HT1080 (cell line): ENCODE measurements at places on chromosomes 5 and 9.

- no peak for DNase-seq
Measured at GRCh38 chr5:83277154-83277553, 194.4 kb upstream of the VCAN start.

DNA sequence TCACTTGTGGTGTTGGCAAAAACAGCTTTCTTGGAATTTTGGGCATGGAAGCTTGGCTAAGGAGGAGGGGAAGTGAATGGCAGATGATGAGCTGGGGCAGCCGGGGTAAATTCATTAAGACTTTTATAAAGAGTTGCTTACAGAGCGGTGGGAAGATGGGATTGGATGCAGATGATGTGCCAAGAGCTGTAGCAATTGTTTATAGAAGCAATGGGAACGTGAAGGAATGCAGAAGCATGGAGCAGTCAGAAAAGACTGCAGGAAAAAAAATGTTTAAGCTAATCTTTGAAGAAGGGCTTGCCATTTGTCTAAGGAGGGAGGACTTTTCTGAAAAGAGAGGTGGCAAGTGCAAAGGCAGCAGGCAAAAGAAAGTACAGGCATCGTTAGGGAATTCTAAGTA is 86.6 kb upstream of the SHISAL2B start:
- DNase-seq = no peak

DNA sequence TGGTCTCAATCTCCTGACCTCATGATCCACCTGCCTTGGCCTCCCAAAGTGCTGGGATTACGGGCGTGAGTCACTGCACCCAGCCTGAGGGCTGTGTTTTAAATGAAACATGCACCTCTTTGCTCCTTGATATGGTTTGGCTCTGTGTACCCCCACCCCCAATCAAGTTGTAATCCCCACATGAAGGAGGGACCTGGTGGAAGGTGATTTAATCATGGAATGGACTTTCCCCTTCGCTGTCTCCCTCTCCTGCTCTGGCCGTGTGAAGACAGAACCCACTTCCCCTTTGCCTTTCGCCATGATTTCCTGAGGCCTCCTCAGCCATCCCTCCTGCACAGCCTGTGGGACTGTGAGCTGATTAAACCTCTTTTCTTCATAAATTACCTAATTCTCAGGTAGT is 12.5 kb upstream of the NOTCH1 start:
- no peak for DNase-seq

DNA sequence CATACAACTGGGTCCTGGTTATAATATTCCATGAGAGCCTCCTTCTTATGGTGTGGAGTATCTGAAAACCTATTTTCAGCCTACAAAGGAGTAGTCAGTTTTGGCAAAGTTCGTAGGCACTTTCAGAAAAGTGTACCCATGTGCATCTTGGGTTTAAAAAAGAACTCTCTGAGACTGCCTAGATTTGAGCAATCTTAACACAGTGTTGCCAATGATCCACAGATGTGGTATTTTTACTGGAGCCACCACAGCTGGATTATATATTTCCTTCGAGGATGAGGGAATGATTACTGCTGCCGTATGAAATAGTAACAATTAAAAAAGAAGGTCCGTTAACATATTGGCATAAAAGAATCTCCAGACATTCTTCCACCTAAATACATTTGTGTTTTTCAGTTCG is 1.1 kb downstream of the PALM2AKAP2 start:
- no peak for DNase-seq

DNA sequence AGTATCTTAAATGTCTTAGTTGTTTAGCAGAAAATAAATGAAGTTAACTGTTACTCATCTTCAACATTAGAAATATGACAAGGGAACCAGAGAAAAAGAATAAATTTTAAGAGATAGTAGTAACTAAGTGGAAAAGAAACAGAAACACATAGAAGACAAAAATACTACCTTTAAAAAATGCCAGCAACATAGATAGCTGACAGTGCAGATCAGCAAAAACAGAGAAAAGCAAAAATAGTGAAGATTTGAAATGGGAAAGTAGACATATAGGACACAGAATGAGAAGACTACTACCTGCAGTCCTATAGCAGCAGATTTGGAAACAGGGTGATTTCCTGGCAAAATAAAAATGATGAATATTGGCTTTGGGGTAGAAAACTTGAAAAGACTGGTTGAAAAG is 48.5 kb downstream of the ICE1 start:
- no peak for DNase-seq

DNA sequence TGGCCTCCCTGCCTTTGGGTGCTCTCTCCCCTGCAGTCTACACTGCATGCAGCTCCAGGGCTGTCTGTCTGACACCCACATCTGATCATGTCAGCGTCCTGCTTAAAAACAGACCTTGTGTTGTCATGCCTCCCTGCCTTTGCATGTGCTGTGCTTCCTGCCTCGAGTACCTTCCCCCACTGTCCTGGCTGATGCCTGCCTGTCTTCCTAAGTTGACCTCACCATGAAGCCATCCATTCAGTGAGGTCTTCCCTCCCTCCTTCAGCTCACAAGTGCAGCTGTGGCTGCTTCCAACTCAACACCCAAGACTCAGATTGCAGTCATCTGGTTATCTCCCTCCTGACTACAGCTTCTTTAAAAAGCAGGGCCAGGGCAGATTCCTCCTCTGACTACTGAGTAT is 5.5 kb downstream of the ANGPTL2 start:
- peak; percentile 41 for DNase-seq

DNA sequence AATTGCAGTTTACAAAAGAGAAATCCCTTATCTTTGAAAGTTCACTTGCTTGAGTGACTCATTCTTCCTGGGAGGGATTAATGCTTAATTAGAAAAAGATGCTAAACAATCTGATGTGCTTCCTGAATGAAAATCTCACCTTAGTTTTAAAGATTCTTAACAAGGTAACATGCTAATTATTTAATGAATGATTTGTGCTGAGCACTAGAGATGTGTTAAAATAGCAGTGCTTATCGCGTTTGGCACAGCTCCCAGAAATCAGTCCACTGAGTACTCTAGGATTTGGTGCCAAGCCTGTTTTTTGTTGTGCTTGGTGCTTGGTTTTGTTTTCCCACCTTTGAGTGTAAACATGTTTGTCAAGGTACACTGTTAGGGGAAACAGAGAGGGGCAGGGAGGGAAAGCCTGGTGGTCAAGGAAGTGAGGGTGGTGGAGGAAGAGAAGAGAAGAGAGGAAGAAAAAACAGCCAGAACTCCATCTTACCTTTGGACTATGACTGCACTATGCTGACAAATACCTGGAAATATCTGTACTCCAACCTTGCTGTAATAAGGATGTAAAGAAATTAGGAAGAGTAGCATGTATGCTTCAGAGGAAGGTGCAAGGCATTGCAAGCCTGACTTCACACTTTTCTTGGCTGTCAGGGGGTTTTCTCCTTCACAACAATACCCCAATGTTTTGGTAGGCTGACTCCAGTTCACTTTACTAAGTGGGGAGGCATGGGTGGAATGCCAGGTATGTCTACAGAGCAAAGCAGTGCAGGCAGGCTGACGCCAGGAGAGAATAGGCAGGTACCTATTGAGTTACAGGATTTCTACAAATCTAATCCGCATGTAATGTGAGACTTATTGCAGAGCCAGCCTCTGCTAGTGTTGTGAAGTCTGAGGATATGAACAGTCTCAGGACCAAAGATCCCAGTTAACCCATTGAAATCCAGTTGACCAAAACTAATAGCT is 157.2 kb upstream of the ISL1 start:
- DNase-seq = no peak

- peak; percentile 38 for DNase-seq
Measured at GRCh38 chr9:5843794-5844471, 11.0 kb upstream of the ERMP1 start.

GRCh38 chr9:16710888-16711287 is 159.6 kb downstream of the BNC2 start:
- no peak for DNase-seq

GRCh38 chr9:91768507-91768906 is 181.5 kb downstream of the ROR2 start:
- DNase-seq = no peak

- no peak for DNase-seq
Measured at GRCh38 chr5:142175461-142176142, 67.0 kb downstream of the NDFIP1 start.

DNA sequence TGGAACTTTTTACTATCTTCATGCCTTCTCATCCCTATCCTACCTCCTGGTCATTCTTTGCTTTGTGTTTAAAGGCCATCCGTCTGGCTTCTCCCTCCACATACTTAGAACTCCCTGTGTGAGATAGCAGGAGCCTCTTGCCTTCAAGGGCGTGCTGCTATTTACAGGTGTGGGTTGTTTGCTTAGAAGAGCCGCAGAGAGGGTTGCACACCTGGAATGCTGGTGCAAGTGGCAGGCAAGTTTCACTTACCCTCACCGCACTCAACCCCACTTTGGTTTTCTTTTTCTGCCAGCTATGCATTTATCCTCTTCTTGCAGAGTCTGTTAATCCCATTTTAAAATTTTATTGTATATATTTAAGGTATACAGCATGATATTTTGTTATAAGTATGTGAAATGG is 12.6 kb downstream of the SKP2 start:
- no peak for DNase-seq

GRCh38 chr5:132458651-132459030 is 31.9 kb downstream of the IRF1 start:
- DNase-seq = peak; percentile 82

GRCh38 chr5:59299006-59299405 is 594.5 kb downstream of the PDE4D start:
- DNase-seq = no peak

DNA sequence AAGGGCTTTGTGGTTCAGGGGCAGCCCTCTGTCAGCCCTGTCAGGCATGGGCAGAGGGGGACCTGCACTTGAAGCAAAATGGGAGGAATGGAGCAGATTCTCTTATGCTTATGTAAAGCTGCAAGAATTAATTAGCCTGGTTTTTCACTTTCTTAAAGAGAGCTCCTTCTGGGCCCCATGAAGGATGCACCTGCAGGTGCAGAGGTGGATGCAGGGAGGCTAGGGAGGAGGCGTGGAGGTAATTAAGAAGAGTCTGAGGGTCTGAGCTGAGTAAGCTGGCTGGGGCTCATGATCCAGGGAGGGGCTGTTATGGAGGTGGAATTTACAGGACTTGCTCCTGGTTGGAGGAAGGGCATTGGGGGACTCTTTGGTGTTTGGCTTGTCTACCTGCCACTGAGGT is 22.0 kb downstream of the NSG2 start:
- DNase-seq = no peak

DNA sequence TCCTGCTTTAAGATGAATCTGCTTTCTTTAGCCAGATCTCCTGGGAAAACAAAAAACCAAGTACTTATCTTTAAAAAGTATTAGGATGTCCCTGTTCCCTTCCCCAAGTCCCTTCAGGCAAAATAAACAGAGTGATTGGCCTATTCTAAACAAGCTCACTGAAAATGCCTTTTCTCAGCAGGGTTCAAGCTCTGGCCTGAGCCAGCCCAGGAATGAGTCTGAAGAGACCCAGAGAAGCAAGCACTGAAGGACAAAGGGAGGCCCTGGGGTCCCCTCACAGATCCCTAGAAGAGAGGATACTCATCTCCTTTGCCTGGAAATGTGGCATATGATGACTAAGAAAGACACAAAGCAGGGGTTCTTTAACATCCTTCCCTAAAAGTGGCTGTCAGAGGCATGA is 66.8 kb upstream of the MAP1B start:
- no peak for DNase-seq

DNA sequence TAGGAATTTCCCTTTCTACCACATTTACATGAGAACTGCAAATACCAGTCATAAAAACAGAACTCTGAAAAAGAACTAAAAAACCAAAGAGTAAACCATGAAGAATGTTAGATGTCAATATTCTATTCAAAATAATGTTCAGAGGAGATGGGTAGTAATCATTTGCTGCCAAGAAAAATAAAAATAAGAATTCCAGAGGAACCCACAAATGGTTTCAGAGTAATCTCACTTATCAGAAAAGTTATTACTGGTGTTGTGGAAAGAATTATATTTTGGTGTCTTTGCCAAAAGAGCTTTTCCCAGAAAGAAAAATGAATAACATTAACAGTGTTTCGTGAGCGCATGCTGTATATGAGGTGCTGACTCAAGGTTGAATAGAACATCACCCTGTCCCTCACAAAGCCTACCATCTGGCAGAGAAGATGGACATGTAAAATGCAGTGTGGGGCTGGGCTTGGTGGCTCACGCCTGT is 35.6 kb downstream of the GPR21 start:
- no peak for DNase-seq
